Bronchus fibroblast of lung (primary cell): ENCODE measurements at places on chromosomes 1 and 21. TPM values are rescaled to one million over a fixed set of nuclear protein-coding genes. Genes with fewer than 3 reads are reported as not detected.

FCAMR gene
- total RNA-seq: not detected in 2 replicates

ETV3 gene
- 6.6 and 7.1 TPM in 2 replicates for total RNA-seq

SPATA1 gene
- total RNA-seq: not detected in 2 replicates

BTG2 gene
- total RNA-seq: 5.5 and 7.1 TPM in 2 replicates

TRIM17 gene
- 0.34 and 0.45 TPM in 2 replicates for total RNA-seq

RSBN1 gene
- 5.6 and 7.4 TPM in 2 replicates for total RNA-seq

TTLL7 gene
- total RNA-seq: 3.4 and 5.8 TPM in 2 replicates

COL8A2 gene
- 1.3 TPM in 2 replicates for total RNA-seq

VWA1 gene
- 7.1 and 7.9 TPM in 2 replicates for total RNA-seq

RCAN3 gene
- 4.2 and 4.9 TPM in 2 replicates for total RNA-seq

SPRR4 gene
- not detected in 2 replicates for total RNA-seq

F13B gene
- total RNA-seq: not detected in 2 replicates

STPG1 gene
- 6.7 and 8.2 TPM in 2 replicates for total RNA-seq

ADAM30 gene
- not detected in 2 replicates for total RNA-seq

S100A7A gene
- total RNA-seq: not detected in 2 replicates

RGS16 gene
- 0.15 TPM in 1 of 2 replicates, not detected in the other for total RNA-seq

CPLANE2 gene
- 16.6 and 31.6 TPM in 2 replicates for total RNA-seq

DNAJC11 gene
- 25.2 and 28.1 TPM in 2 replicates for total RNA-seq

CLCN6 gene
- 12.3 and 15.0 TPM in 2 replicates for total RNA-seq

RGSL1 gene
- total RNA-seq: not detected in 2 replicates

PRELP gene
- under 0.01 TPM in 2 replicates for total RNA-seq

FAM177B gene
- not detected in 2 replicates for total RNA-seq

ARHGAP29 gene
- total RNA-seq: 24.2 and 29.1 TPM in 2 replicates

ZNF593OS gene
- not detected in 2 replicates for total RNA-seq

TP53BP2 gene
- total RNA-seq: 20.8 and 24.4 TPM in 2 replicates

CCDC24 gene
- total RNA-seq: 3.0 and 4.3 TPM in 2 replicates

F3 gene
- total RNA-seq: 10.3 and 11.1 TPM in 2 replicates
